DMS79 (cell line): ENCODE measurements at places on chromosomes 7 and 10.

DNA sequence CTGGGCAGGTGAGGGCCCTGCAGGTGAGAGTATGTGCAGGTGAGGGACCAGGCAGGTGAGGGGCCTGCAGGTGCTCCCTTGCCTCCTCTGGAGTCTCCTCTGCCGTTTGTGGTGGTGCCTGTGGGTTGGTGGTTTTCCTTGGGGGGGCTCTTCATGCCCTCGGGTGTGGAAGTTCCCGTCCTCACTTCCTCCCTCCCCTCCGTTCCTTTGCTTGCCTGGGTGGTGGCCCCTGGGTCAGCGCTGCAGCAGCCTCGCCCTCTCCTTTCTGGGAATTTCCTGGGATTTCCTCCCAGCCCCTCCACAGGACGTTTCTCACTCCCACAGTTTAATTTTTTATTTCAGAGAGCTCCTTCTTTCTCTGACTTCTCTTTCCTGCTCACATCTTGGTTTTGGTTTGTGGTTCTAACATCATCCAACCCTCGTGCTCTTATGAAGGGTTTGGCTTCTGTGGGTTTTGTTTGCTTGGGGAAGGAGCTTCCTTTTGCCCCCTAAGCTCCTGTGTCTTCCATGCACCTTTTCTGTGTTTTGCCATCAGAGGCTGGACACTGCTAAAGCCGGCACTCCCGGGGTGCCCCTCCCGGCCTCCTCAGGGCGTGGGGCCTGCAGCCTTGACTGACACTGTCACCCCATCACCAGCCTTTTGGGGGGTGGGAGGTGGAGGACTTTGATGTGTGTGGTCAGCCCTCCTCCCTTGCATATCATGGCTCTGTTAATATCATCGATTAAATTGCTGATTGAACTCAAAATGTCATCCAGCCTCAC, 29.2 kb upstream of the ADGRA1 start:
- DNase-seq, result no peak

- DNase-seq, result no peak
Measured at GRCh38 chr10:71968553-71969474, 4.6 kb downstream of the CHST3 start.

- DNase-seq, result no peak
Measured at GRCh38 chr10:62130948-62131347, 137.7 kb downstream of the RTKN2 start.

DNA sequence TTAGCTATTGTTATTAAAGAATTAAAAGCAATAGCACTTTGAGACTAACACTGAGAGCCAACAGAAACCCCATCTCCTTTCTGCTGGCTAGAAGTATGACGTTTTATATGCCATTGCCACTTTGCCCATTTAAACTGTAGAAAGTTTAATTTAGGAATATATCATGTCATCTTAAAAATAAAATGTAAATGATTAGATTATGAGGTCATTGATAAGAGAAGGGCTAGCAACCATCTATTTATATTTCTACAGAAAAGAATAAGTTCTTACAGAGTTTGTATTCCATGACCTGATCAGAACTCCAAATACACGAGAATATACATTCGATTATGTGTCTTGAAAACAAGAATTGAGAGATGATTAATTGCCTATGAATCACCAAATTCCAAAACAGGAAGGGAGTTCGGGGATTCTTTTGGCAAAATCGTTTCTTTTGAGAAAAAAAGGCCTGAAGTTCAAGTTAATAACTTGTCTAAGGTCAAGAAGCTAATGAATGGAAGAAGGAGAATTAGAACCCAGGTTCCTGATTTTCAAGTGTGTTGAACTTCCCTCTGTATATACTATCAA, 227.0 kb downstream of the TRIL start:
- DNase-seq, result no peak

- no peak for DNase-seq
Measured at GRCh38 chr10:48309711-48310226, 3.3 kb downstream of the MAPK8 start.

DNA sequence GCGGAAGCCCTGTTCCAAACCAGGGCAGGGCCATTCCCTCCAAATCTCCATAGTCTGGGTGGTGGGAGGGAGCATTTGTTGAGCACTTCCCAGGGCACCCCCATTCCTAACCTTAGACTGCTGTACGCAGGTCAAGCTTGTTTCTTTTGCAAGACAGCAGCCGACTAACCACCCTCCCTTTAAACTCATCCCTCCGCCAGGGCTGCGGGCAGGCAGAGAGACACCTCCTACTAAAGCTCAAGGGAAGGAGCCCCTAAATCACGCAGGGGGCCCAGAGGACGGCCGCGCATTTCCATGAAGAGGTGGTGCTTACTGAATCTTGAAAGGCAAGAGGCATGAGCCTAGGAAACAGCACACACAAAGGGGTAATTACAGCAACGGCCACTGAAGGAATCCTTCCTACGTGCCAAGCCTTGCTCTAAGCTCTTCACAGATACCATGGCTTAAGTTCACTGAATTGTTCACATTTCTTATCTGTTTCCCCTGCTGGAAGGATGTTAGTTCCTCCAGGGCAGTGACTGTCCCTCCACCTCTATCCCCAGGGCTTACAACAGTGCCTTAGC, 90.0 kb downstream of the PROSER2 start:
- no peak for DNase-seq

DNA sequence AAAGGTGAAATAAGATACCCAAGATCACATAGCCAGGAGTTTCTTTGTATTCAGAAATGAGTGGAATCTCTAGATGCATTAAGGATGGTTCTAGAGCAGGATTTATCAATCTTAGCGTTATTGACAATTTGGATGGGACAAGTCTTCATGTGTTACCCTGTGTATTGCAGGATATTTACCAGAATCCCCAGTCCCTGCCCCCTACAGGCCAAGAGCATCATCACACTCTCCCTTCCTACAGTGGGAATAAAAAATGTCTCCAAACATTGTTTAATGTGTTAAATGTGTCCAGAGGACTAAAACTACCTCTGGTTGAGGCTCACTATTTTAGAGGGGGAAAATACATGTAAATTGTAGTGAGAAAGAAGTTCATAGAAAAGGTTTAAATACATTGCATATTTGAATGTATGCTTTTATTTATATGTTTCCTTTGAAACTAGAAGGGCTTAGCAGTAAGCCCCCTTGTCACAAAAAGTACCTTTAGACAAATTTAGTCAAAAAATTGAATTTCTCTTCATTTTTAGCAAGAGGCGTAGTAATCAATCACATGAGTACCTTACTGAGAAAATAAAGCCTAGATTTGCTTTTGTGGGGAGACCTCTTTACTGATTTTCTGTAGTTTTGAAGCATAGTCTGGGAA, 141.2 kb downstream of the MLLT10 start:
- no peak for DNase-seq
